ENCODE measurements at places on chromosomes 7 and 10.

GRCh38 chr7:139559364-139560105 is 36.0 kb downstream of the CLEC2L start:
- DNase-seq, result no peak

- no peak for DNase-seq
Measured at GRCh38 chr10:121418126-121418777, 180.0 kb downstream of the FGFR2 start.

DNA sequence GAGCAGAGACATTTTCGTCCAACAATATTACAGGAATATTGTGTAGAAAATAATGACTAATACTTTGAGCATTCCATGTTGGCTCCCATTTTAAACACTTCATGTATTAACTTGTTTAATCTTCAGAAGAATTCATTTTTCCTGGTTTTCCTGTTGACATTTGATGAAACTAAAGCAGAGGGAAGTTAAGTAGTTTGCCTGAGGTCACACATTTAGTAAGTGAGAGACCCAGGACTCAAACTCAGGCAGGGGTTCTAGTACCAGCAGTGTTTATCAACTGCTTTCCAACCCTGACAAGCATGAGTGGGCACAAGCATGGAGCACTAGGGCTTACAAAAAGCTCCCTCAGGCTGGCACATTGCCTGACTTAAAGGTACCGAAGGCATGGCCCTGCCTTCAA is 719.1 kb downstream of the AUTS2 start:
- no peak for DNase-seq

GRCh38 chr7:87210506-87210905 is 9.0 kb downstream of the TMEM243 start:
- no peak for DNase-seq

DNA sequence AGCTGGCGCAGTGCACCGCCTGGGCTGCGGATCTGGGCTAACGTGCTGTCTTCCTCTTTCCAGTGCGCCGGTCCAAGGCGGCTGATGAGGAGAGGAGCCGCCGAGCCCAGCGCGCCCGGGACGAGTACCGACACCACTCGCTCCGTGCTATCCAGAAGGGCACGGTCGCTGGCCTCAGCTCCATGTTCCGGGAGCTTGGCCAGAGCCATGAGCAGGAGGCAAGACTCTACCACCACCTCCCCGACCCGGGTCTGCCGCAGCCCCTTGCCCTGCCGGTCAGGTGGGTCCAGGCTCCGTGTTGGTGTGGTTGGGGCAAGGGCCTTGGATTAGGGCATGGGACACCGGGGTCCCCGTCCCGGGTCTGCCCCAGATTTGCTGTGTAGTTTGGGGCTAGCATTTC is 65.8 kb downstream of the SH2D4B start:
- no peak for DNase-seq

DNA sequence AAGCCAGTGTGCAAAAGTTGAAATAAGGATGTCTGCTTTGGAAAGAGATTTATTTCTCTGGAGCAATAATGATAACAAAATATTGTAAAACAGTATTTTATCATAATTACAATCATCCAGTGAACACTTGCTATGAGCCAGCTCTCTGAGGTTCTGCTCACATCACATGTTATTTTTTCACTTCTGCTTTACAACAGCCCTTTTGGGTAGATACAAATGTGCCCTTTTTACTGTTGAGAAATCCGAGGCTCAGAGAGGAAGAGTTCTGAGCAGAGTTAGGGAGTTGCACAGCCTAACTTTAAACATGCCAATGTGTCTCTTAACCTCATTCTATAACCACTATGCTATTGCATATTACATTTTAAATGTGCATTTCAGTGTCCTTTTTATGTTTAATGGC is 232.6 kb upstream of the CDC14C start:
- DNase-seq, result no peak

DNA sequence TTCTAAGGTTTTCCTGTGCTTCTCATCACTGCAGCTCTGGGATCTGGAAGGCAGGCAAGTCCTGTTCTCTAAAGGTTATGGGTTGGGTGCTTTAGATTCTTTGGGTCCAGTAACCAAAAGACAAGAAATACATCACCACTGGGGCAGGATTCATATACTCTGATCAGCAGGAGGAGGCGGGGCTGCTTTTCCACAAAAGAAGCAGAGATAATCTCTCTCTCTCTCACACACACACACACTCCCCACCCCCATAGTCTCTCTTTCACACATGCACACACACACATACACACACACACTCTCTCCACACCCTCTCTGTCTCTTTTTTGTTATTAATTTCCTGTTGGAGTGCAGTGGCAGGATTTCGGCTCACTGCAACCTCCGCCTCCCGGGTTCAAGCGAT is 13.0 kb upstream of the ACBD5 start:
- DNase-seq, result no peak

GRCh38 chr10:29751240-29751639 is 116.5 kb upstream of the SVIL start:
- no peak for DNase-seq

- DNase-seq, result no peak
Measured at GRCh38 chr10:117470733-117471132, 71.8 kb upstream of the EMX2 start.

DNA sequence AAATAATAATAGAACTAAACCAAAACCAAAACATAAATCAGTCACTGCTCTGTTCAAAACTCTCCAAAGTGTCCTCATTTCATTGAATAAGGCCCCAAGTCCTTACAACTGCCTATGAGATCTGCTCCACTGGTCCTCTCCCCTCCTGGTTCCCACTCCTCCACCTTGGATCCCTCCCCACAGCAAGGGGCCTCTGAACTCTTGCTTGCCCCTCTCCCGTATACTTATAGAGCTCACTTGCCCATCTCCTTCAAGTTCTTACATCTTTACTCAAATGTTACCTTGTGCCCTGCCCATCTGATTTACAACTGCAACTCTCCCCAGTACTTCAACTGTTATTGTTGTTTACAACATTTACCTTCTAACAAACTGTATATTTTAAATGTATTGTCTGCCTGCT is 819 bp downstream of the POLD2 start:
- no peak for DNase-seq

DNA sequence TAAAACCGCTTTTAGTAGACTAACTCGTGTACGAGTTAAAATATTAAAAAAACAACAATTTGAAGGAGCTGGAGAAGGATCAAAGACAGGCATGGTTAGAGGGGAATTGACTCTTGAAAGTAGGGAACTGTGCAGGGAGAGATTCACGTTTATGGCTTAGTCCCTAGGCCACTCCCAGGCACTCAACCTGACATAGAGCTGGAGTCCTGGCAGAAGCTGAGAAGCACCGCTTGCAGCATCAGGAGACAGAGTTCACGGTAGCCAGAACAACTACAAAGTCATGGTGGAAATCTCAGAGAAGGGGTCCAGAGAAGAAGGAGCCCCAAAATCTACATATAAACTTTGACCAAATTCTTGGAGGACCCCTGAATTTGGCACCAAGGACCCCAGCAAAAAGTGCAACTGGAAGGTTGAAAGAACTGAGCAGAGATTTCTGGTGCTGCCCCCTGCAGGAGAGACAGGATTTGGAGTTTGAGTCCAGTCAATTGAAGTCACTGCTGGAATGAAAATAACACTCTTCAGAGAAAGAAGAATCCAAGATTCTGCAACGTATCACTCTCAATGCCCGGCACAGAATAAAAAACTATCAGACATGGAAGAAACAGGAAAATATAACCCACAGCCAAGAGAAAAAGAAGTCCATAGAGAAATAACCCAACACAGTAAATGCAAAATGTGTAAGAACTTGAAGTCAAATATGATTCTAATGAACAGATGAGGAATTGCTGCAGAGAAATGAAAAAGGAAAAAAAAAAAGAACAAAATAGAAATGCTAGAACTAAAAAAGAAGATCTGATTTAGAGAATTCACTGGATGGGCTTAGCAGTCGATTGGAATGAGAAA is 493.3 kb upstream of the PODXL start:
- peak; percentile 14 for DNase-seq

- no peak for DNase-seq
Measured at GRCh38 chr7:35681231-35682029, 13.5 kb downstream of the HERPUD2 start.

- no peak for DNase-seq
Measured at GRCh38 chr7:99525713-99526440, 21.4 kb downstream of the ZKSCAN5 start.

DNA sequence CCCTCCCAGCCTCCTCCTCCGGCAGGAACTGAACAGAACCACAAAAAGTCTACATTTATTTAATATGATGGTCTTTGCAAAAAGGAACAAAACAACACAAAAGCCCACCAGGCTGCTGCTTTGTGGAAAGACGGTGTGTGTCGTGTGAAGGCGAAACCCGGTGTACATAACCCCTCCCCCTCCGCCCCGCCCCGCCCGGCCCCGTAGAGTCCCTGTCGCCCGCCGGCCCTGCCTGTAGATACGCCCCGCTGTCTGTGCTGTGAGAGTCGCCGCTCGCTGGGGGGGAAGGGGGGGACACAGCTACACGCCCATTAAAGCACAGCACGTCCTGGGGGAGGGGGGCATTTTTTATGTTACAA is 83.3 kb downstream of the PAX2 start:
- no peak for DNase-seq

DNA sequence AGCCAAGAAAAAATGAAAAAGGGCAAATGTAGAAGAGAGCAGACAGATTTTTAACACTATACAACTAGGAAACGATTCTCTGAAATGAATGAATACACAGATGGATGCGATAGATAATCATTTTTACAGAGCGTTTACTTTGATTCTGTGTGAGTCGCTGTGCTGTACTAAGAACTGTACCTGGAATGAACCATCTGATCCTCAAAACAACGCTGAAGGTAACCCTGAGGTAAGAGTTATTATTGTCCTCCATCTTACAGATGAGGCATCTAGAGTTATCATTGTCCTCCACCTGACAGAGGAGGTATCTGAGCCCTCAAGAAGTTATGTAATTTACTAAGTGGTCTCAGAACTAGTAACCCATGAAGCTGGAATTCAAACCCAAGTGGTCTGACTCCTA is 80.2 kb downstream of the CHCHD3 start:
- no peak for DNase-seq

GRCh38 chr7:155282671-155283070 is 15.0 kb upstream of the INSIG1 start:
- no peak for DNase-seq

DNA sequence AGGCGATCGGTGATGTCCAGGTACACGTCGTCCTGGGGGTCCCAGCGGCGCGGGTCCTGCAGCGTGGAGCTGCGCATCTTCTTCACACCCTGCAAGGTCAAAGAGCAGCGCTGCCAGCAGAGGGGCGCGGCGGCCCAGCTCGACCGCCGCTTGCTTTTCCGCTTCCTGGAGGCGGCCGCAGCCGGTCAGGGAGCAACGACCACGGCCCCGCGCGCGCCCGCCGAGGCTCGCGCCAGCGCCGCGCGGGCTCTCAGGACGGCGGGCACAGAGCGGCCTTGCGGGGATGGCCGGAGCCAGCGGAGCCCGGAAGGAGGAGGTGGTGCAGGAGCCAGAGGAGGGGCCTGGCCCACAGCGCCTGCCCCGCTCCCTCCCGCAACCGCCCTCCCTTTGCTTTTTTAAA is 76.4 kb upstream of the CDC14C start:
- DNase-seq, result no peak

DNA sequence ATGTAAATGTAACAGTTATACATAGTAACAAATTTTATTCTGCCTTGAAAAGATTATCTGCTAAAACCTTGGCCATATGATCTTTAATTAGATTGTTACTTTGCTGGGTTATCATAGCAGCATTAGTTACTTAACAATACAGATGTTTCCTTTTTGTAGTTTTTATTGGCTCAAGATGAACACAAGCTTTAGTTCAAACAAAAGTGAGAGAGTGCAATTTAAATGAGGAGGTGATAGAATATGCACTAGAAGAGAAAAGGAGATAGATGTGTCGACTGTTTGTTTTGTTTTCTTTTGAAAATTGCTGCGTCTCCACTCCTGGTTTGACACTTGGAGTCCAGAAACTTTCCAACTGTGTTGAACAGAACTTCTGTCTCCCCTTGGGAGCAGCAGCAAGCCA is 91.4 kb upstream of the CAV2 start:
- no peak for DNase-seq
